ENCODE measurements at places on chromosomes 11 and 22.

GRCh38 chr11:105553025-105553424 lies 56.8 kb upstream of the GRIA4 start:
- DNase-seq = no peak

DNA sequence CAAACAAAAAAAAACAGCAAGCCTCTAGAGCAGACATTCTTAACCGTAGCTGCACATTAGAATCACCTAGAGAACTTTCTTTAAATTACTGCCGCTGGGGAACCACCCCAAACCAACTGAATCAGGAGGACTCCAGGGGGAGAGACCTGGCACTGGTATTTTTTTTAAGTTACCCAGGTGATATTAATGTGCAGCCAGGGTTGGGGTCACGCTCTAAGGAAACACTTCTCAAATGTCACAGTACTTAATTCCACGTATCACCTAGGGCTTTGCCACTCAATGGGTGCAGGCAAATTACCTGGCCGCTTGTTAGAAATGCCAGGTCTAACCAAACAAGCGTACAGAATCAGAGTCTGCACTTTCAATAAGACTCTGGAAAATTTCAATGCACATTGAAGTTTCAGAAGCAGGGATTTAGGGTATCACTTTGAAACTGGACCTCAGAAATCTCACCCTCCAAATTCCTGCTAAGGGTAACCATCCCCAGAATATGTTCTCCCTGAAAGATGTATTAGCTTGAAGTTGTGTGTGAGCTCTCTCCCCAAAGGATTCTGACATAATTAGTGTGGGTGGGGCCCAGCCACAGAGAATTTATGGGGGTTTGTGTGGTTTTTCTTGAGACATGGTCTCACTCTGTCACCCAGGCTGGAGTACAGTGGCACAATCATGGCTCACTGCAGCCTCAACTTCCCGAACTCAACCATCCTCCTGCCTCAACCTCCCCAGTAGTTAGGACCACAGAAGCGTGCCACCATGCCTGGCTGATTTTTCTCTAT lies 12.7 kb upstream of the ISX start:
- DNase-seq = no peak

DNA sequence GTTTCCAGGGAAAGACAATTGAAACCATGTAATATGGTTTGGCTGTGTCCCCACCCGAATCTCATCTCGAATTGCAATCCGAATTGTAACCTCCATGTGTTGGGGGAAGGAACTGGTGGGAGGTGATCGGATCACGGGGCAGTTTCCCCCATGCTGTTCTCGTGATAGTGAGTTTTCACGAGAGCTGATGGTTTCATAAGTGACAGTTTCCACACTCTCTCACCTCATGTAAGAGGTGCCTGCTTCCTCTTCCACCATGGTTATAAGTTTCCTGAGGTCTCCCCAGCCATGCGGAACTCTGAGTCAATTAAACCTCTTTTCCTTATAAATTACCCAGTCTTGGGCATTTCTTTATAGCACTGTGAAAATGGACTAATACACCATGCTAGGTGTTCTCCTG lies 148.3 kb upstream of the CADM1 start:
- no peak for DNase-seq

GRCh38 chr11:125772834-125773505 lies 5.7 kb downstream of the PATE2 start:
- no peak for DNase-seq

- DNase-seq = no peak
Observed at GRCh38 chr11:17415523-17416104, 27.2 kb upstream of the KCNJ11 start.

DNA sequence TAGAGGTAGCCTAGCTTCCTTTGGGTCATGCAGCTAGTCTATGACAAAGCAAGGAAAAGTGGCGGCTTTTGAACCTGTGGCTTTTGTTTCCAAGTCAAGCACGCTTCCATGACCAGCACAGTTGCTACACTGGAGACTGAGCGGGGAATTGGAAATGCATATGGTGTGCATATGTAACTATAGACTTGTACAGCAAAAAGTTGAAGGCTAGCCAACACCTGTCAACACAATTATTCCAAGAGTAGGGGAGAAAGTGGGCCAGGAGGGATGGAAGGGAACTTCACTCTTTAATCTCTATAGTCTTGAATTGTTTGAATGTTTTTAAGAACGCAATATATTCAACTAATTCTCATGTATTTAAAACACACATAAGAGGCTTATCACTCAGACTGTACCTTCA lies 218.5 kb upstream of the CADM1 start:
- DNase-seq = no peak

All from activated CD4-positive, alpha-beta T cell treated with anti-CD3 and anti-CD28 coated beads for 36 hours (primary cell).